Fibroblast of skin of scalp (primary cell): ENCODE measurements at places on chromosomes 4 and X.
A peak's percentile ranks its signal among the peaks of the same experiment; 100 is the strongest.

GRCh38 chrX:96763608-96764007 is 79.0 kb downstream of the DIAPH2 start:
- DNase-seq: no peak

DNA sequence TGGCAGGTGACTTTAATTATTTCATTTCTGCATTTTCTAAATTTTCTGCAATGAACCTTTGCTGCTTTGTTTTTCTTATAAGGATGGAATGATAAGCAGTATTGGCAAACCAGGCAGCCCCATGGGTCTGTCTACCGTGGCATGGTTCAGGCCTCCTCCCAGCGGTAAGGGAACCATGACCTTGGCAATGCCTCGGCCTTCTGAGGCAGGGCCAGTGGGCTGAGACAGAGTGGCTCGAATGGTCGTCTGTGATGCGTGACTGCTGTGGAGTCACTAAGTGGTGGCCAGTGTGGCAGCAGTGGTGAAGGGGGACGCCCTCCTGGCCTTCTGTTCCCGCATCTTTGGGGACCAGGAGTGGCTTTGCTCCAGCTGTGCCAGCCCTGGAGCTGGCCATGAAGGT is 43.6 kb upstream of the GRPEL1 start:
- DNase-seq: no peak

- DNase-seq: no peak
These were observed 62.1 kb upstream of the LANCL3 start for GRCh38 chrX:37509349-37509748.

- no peak for DNase-seq
These were observed 32.2 kb upstream of the PPARGC1A start for GRCh38 chr4:23922013-23922412.

DNA sequence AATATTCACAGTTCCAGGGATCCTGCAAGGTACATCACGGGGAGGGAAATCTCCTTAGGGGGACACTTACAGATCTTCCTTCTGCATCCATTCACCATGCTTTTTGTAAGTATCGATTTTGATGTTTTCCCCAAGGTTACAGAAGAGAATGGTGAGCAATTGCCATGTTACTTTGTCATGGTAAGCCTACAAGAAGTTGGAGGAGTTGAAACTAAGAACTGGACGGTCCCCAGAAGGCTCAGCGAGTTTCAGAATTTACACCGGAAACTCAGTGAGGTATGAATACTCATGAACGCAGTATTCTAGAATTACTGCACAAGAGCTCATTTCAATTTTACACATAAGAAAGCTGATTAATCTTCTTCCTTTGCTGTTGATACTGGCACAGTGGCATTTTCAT is 53.9 kb downstream of the LRP2BP start:
- DNase-seq: no peak

DNA sequence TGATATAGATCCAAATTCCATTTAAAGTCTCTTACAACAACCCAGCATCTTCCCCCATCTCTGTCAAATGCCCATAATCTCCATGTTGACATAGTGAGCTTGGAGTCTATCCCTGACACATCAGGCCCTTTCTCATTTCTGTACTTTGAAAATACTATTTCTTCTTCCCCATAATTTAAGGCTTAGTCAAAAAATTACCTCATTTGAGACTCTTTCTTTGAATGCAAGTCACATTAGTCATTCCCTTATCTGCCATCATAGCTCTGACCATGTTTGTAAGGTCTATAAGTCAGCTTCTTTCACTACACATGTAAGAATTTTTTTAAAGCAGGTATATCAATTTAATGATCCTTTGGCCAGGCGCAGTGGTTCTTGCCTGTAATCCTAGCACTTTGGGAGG is 99.9 kb downstream of the DDX60 start:
- DNase-seq: peak; percentile 68

- DNase-seq: peak; percentile 27
These were observed 640.7 kb downstream of the BCOR start for GRCh38 chrX:39456894-39457604.

DNA sequence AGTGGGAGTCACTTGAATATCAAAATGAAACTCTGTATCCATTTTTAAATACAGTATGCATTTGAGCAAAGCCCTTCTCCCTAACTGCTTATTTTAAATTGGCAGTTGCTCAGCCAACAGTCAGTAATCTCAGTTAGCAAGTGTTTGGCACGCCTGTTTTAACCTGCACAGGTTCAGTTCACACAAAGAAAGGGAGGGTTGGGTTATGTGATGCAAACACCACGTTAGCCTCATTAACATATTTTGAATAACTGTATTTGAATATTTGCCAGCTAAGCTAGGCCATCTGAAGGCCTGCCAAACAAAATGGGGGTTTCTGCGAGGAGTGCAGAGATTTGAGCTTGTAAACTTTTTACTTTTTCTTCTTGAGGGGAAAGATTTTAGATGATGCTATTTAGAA is 19.8 kb downstream of the GAB1 start:
- DNase-seq: no peak

GRCh38 chr4:123507376-123507775 is 110.8 kb downstream of the SPRY1 start:
- DNase-seq: no peak

- no peak for DNase-seq
These were observed 257.1 kb downstream of the BCOR start for GRCh38 chrX:39840581-39841093.

- peak; percentile 70 for DNase-seq
These were observed 391.5 kb upstream of the IGFBP7 start for GRCh38 chr4:57501720-57502119.

- no peak for DNase-seq
These were observed 5.4 kb downstream of the TBC1D1 start for GRCh38 chr4:37896206-37896860.
